ENCODE measurements at places on chromosomes 6 and 20. TPM values are rescaled to one million over a fixed set of nuclear protein-coding genes. Genes with fewer than 3 reads are reported as not detected.

ZNF334 gene
- total RNA-seq, result not detected

VSX1 gene
- total RNA-seq, result 0.93 TPM

SIRPB2 gene
- total RNA-seq, result not detected

MYCT1 gene
- total RNA-seq, result 0.05 TPM
